ENCODE measurements at places on chromosomes 16 and 17.

GRCh38 chr17:8015236-8015956, 13.0 kb downstream of the GUCY2D start:
- DNase-seq: no peak

GRCh38 chr17:16328997-16329396, 24.3 kb downstream of the CENPV start:
- no peak for DNase-seq

GRCh38 chr17:15398736-15399331, 57.4 kb upstream of the TEKT3 start:
- no peak for DNase-seq

DNA sequence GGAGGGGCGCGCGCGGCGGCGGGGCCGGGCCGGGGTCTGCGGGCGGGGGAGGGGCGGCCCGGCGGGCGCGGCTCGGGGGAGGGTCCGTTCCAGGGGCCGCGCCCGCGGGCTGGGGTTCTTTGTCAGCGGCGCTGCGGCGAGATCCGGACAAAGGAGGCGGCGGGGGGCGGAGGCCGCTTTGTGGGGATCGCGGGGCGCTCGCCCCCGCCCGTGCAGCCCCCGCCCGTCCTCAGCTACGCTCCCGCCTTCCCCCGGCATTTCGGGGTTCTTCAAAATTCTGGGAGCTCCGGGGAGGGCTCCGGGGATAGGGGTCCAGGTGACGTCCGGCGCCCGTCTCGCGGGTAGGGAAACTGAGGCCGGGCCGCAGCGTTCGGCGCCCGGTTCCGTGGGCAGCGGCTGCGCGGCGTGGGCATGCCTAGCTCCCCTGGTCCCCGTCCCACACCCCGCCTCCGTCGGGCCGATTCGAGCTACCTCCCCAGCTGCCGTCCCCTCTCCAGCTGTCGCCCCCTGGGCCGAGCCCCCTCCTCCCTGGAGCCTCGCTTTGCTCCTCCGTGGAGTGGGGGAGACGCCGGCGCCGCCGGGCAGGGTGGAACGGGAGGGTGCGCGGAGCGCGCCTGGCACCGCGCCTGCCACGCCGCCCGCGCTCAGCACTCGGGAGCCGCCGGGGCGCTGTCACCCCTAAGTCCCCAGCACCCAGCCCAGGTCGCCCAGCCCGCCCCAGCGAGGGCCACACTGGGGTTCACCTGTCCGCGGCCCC, 546 bp downstream of the SNN start:
- DNase-seq: peak; percentile 55

GRCh38 chr17:39200957-39201510, 951 bp downstream of the RPL19 start:
- DNase-seq: no peak
